Panc1 (cell line): ENCODE measurements at places on chromosomes 12 and 14.

- no peak overlapping the region for H3K27ac ChIP-seq
- H3K27me3 ChIP-seq, result no peaks in the 10 kb centered on the region
- DNase-seq, result no peak
- no peaks in the 10 kb centered on the region for H3K4me1 ChIP-seq
- H3K4me3 ChIP-seq, result no peak overlapping the region
These were observed 22.9 kb downstream of the CKB start for GRCh38 chr14:103499709-103500108.

- H3K36me3 ChIP-seq, result no peaks in the 10 kb centered on the region
- no peak overlapping the region for H3K4me3 ChIP-seq
- DNase-seq, result no peak
- no peak overlapping the region for H3K27ac ChIP-seq
- H3K27me3 ChIP-seq, result no peaks in the 10 kb centered on the region
- no peaks in the 10 kb centered on the region for H3K4me1 ChIP-seq
These were observed 77.5 kb downstream of the FAR2 start for GRCh38 chr12:29226616-29227015.

DNA sequence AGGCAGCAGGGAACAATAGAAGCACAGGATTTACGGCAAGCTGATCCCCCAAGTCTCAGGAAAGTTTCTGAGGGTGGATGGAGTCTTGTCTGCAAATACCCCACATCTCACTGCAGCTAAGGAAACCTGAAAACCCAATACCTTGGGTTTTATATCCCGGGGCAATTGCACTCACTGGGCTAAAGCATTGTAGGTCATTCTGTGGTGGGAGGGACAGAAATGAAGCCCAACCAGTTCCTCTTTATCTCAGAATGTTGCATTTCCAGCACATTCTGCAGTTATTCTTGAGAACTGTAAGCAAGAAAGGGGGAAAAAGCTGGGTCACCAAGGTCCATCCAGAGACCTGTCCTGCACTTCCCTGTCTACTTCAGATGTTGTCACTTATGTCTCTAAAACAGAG lies 39.8 kb downstream of the C12orf42 start:
- H3K4me3 ChIP-seq, result no peak overlapping the region
- no peak overlapping the region for H3K27ac ChIP-seq
- DNase-seq, result no peak
- H3K27me3 ChIP-seq, result no peaks in the 10 kb centered on the region

DNA sequence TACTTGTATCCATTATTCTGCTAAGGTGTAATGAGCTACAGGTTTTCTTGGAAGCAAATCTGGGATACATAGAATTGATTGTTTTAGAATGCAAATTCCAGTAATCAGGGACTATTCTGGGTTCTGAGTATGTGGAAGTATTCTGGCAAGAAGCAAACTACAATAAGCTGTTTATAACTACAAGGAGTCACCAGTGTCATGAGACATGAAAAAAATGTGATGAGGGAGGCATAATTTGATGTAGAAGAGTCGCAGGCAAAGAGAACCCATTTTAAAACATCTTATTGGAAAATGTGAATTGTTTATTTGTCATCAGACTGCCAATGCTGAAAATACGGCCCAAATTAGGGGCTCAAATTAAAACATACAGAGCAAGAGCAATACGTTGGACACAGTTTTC lies 321.8 kb upstream of the E2F7 start:
- no peaks in the 10 kb centered on the region for H3K4me1 ChIP-seq
- no peak overlapping the region for H3K4me3 ChIP-seq
- no peaks in the 10 kb centered on the region; the same call in 1 of the 2 replicates for H3K36me3 ChIP-seq
- H3K27ac ChIP-seq, result no peak overlapping the region
- no peaks in the 10 kb centered on the region for H3K27me3 ChIP-seq
- no peak for DNase-seq

DNA sequence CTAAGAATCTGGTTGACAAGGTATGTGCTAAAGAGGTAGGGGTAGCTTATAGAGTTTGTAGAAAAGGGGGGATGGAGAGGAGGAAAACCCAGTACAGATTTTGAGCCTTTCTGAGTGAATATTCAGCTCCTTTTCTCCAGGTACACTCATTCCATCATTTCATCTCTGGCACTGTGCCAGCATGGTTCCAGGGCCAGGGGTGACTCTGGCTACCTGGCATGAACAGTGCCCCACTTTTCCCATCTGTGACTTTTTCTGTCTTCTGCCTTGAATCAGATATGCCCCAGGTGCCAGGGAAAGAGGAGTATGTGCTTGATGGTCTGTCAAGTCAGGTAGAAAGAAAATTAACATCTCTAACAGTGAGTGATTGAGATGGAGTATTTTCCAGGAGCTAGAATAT lies 175.7 kb downstream of the CACNA1C start:
- DNase-seq, result no peak
- H3K27ac ChIP-seq, result no peak overlapping the region
- no peak overlapping the region for H3K4me3 ChIP-seq
- H3K4me1 ChIP-seq, result no peaks in the 10 kb centered on the region
- H3K36me3 ChIP-seq, result no peaks in the 10 kb centered on the region
